ENCODE measurements at places on chromosomes 7 and 10.

DNA sequence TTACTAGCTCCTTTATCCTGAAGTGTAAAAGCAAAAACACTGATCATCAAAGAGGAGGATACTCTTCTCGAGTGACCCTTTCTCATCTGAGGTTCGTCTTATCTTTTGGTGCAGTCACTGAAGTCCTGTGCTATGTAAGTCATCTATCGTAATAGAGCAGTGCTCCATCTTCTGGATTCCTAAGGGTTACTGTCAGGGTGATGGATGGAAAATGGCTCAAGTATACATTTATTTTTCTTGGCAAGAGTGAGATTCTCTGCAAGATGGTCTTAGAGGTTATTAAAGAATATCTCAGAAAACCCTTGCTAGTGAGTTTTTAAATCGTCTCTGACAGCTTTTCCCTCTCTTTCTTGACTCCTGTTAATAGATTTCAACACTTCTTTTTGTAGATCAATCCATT lies 12.4 kb downstream of the PRKG1 start:
- DNase-seq = no peak

- no peak for DNase-seq
Observed at GRCh38 chr7:42253316-42253715, 16.3 kb upstream of the GLI3 start.

GRCh38 chr7:652881-653280 lies 73.6 kb upstream of the DNAAF5 start:
- no peak for DNase-seq

DNA sequence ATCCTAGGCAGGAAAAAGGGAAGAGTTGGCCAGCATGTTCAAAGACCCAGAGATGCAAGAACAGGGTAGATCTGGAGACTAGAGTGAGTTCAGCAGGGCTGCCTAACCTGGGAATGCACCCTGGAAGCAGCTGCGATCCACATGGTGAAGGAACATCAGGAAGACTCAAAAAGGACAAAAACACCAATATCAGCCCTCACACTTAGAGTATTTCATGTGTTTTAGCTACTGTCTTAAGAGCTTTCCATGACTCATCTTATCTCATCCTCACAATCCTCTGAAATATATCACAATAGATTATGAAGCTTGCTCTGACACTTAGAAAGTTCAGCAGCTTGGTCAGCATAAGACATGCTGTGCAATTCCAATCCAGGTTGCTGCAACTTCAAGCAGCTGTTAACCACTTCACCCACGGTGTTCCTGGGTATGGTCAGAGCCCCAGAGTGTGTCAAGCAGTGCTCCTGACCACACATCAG lies 380.9 kb downstream of the PARD3 start:
- DNase-seq = no peak

- DNase-seq = no peak
Observed at GRCh38 chr10:77636282-77636966, 1.2 kb downstream of the KCNMA1 start.

- DNase-seq = no peak
Observed at GRCh38 chr10:102540023-102540422, 36.3 kb downstream of the SUFU start.

DNA sequence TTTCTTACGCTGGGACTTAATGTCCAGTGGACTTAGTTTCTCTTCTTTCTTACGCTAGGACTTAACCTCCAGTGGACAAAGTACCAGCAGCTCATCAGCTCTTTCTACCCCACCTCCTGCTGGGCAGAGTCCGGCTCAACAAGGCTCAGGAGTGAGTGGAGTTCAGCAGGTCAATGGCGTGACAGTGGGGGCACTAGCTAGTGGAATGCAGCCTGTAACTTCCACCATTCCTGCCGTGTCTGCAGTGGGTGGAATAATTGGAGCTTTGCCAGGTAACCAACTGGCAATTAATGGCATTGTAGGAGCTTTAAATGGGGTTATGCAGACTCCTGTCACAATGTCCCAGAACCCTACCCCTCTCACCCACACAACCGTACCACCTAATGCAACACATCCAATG lies 199.7 kb downstream of the MLLT10 start:
- DNase-seq = no peak

DNA sequence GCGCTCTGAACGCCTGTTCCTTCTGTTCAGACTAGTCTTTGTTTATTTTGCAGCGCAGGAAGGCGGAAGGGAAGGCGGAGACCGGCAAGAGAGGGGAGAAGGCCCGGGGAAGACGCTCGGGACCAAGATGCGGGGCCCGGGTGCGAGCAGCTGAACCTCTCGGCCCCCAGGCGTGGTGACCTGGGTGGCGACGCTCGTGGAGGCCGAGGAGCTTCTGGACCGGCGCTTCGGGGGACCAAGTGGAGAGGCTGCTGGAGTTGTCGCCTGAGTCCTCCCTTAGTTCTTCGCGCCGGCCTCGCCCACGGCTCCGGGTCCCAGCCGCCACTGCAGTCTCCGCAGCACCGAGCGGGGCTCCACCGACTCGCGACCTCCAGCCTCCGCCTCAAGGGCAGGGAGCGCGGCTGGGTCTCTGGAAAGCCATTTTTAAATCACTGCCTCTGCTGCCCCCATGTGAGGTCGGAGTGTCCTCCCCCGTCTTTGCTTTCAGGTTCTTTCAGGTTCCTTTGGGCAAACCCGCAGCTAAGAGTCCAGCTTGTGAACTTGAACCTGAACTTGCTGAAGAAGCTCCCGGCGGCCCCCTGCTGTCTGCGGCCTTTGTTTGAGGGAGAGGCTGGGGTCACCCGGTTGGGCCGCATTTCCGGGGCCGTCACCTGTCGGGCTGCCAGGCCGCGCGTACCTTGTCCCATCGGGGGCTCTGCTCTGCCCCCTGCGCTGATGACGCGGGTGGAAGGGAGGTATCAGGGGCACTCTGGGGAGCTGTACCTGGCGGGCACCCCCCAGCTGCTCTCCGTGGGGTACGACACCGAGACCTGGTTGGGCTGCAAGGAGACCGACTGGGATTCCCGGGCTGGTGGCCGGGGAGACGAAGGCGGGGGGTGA lies 136.0 kb downstream of the KIF20B start:
- DNase-seq = no peak

DNA sequence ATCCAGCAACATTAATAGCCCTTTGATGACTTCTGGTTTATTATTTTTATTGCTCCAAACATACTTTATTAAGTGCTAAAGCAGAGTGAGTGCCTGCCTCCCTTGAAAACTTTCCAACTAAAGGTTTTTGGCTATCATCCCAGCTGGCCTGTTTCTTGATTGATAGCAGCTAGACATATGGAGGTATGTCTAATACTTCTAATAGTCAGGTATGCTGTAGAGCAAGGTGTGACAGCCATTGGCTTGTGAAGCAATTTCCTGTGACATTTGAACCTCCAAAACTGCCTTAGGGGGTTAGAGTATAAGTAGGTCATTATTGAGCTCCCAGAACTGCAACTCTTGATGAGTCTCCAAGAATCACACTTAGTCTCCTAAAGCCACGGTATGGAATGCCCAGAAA lies 55.8 kb downstream of the LOXL4 start:
- no peak for DNase-seq

DNA sequence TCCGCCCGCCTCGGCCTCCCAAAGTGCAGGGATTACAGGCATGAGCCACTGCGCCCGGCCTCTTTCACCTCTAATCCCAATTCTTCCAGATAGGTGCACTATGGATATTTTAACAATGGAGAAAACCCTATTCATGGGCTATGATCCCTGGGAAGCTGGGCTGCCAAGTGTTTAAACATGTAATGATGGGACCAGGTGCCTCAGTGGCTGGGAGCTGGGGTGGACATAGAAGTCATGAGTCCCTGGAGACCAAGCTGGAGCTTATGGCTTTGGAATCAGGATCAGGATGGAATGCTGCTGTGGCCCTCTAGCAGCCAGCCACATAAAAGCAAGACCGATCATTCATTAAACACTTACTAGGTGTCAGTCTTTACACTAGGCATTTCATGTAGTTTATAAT lies 41.8 kb upstream of the IGFBP3 start:
- DNase-seq = no peak

GRCh38 chr7:115505136-115505535 lies 525.4 kb downstream of the TFEC start:
- DNase-seq = no peak

- no peak for DNase-seq
Observed at GRCh38 chr10:97279121-97279815, 13.2 kb downstream of the ARHGAP19 start.

DNA sequence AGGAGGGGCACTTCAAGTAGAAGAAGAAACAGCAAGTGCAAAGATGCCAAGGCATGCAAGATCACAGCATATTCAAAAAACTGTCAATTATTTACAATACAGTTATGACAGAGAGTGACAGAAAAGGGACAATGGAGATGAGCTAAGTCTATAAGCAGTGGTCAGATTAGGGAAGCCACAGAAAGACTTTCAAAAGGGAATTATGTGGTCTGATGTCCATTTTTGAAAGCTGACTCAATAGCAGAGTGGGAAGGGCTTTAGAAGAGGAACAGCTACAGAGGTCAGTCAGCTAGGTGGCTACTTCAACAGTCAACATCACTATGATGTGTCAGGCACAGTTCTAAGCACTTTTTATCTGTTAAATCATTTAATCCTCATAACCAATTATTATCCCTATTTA lies 45.2 kb upstream of the SPOCK2 start:
- DNase-seq = no peak

DNA sequence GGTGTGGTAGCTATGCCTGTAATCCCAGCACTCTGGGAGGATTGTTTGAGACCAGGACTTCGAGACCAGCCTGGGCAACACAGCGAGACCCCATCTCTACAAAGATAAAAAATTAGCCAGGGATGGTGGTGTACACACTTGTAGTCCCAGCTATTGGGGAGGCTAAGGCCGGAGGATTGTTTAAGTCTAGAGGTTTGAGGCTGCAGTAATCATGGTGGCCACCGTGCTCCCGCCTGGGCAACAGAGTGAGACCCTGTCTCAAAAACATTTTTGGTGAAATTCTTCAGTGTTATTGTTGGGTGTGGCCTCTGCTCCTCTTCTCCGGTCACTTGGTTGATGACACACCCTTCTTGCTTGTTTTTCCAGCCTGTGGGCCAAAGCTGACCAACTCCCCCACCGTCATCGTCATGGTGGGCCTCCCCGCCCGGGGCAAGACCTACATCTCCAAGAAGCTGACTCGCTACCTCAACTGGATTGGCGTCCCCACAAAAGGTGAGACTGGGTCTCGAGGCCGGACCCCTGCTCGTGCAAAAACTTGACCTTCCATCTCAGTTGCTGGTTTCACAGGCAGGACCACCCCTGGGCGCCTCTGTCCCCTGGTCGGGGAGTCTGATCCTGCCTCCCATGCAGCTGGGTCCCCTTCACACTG lies 10.6 kb downstream of the PFKFB3 start:
- no peak for DNase-seq

DNA sequence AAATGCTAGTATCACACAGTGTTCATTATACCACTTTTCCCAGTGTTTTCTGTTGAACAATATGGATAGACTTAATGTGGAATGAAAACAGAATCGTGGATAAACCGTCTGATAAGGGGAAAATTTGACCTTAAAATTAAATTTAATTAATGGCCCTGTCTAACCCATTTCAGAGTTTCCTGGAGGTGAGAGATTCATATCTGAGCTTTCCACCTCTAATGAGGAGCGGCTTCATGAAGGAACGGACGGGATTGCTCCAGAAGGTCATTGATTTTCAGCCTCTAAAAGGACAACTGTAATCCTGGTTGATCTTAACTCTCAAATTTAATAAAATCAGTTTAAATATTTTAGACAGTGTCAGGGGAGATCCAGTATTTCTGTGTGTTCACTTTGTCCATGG lies 874.9 kb downstream of the GRID1 start:
- DNase-seq = no peak

- no peak for DNase-seq
Observed at GRCh38 chr10:64785816-64786215, 1264.6 kb downstream of the REEP3 start.

Data from NCI-H774 (cell line).